ENCODE measurements at places on chromosomes 2 and 18.

DNA sequence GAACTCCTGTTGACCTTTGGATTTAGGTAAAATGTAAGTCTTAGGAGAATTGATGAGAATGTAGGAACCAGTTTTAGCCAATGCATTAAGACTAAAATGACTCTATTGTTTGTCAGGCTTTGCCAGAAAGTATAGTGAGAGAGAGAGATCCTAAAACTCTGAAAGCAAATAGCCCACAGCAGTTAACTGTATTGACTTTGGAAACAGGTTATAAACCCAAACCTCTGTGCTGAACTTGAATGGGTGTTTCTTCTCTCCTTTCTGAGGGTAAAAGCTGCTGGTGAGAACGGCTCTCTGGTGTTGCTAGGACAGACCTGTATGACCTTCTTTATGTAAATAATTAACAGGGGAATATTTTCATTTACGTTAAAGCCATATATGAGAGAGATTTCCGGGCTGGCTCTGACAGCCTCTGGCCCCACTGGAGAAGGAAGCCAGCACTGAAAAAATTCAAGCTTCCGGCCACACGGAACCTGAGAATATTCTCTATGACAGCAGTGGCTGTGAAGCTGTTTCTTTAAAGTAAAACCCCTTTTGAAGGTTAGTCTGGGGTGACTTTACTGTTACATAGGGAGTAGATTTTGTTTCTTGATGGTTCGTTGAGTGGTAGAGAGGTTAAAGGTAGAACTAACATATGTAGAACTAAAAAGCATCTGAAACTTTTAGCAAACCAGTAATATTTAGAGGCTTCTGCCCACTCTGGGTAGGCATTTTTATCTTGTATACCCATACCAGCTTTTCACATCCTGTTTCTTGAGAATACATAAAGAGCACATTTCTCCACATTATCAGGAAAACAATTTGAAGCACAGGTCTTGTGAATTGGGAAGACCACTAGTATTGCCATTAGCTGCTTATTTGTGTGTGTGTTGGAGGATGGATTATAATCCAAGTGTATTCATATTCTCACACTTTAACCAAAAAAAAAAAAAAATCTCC lies 123.8 kb downstream of the SPTBN1 start:
- no peak for DNase-seq

GRCh38 chr18:58348517-58348916 lies 280.4 kb downstream of the ALPK2 start:
- no peak for DNase-seq

- peak; percentile 22 for DNase-seq
These were observed 41.5 kb upstream of the RPE start for GRCh38 chr2:209960676-209961630.

DNA sequence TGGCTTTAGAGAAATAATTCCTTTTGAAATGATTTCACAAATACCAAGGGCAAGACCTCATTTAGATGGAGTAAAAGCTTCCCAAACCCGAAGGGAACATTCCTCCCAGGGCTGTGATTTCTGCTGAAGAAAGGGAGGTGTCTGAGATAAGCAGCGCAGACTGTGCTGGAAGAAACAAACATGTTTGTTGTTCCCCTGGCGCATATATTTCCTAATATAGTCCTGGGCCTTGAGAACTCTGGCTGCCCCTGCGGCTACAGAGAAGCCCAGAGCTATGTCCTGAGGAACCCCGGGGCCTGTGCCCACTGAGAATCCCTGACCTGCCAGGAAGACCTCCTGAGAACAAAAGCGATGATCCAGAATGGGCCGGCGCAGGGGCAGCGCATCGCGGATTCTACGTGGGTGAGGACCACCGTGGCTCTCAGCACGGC lies 372.6 kb upstream of the NT5C1B start:
- no peak for DNase-seq

DNA sequence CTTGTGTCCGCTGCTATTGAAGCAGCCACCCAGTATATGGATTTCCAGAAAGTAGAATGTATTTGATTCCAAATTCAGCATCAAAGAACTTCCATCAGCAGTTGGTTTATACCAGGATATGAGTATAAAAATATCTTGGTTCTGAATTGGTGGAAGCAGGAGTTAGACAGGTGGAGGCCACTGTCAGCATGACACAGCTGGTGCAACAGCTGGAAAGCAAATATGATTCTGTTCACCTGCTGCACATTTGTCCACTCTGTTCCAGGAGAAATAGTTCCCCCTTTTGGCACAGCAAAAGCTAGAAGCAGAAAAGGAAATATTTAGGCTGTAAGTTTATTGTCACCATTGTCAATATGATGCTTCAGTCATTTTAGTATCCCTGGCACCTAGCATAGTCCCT lies 41.2 kb downstream of the KIAA2012 start:
- no peak for DNase-seq

GRCh38 chr2:234816491-234816890 lies 135.3 kb upstream of the SH3BP4 start:
- DNase-seq, result no peak

- DNase-seq, result no peak
These were observed 83.5 kb downstream of the HRH4 start for GRCh38 chr18:24543795-24544498.

- DNase-seq, result no peak
These were observed 51.9 kb downstream of the GLS start for GRCh38 chr2:190932514-190932913.

DNA sequence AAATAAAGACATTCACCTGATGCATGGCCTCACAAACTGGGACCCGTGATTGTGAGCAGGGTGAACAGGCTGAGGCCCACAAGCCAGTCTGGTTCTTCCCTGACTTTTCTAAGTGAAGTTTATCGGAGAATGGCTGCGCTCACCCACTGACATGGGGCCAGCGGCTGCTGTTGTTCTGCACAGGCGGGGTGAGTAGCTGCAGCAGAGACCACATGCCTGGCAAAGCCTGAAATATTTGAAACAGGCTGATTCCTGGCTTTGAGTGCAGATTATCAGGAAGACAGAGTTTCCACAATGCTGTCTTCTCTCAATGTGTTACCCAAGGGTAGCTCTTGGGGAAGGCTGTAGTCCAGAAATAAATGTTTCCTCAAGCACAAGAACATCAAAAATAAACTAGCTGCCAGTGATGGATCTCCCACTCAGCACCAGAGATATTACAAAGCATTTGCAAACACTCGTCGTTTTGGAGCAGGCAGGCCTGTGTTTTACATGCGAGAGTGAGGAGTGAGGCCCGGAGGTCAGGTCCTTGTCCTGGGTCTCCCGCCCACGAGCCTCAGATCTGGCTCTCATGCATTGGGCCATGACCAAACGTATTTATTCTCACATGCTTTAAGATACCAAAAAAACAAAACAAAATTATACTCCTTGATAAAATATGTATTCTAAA lies 647.1 kb downstream of the GALR1 start:
- DNase-seq, result no peak

DNA sequence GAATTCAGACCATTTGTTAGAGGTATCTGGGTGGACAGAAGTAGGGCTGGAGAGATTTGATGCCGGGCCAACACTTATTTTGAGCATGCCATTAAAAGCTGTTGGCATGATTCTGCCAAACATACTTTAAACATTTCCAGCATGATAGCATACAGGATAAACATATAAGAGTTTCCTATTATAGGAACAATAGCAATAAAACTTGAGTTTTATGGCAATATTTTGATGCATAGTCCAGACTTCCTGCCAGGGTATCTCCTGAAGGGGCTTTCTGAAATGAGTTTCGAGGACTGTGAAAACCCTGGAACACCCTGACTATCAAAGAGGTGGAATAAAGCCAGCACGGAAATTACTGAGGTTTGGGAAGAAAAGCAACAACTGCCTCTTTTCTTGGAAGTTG lies 1398.0 kb upstream of the NXPH2 start:
- no peak for DNase-seq

- no peak for DNase-seq
These were observed 227.7 kb downstream of the RPIA start for GRCh38 chr2:88919087-88919738.

- no peak for DNase-seq
These were observed 313.1 kb downstream of the PDE11A start for GRCh38 chr2:177759443-177759842.

DNA sequence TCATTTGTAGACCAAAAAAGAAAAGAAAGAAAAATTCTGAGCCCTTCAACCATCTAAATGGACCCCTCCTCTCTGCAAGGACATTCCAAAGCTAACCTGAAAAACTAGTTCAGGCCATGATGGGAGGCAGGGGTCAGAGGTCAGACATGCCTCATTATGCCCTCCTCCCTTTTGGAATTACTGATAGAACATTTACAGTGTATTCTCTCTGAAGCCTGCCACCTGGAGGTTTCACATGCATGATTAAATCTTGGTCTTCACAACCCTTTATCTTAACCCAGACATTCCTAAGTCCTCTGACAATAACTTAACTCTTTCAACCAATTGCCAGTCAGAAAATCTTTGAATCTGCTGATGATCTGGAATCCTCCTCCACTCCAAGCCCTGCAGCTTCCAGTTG lies 86.0 kb downstream of the SPP2 start:
- DNase-seq, result no peak

GRCh38 chr2:239598011-239598731 lies 197.4 kb upstream of the HDAC4 start:
- DNase-seq, result no peak

DNA sequence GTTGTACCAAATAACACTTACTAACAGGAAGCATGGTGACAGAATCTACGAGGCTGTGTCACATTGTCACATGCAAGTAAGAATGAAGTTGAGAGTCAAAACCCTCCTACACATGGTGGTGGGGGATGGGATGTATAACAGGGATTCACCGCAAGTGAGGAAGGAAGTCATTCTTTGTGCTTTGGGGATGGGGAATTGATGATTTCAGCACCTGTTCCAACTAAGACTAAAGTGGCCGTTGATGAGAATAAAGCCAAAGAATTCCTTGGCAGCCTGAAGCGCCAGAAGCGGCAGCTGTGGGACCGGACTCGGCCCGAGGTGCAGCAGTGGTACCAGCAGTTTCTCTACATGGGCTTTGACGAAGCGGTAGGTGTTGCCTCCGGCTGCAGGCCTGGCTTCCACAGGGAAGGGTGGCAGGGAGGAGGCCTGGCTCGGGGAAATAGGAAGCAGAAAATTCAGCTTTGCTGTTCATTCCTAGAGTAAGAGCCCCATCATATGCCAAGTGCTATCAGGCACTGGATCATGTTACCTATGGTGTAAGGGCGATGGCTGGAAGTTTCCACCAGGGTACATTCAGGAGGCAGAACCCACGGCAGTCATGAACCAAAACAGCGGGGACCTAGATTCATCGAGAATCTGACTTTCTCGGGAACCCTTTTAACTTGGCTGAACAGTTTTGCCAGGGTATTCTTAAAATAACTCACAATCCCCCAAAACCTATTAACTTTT lies 120.3 kb downstream of the UXS1 start:
- no peak for DNase-seq

GRCh38 chr2:170052151-170052550 lies 125.8 kb upstream of the MYO3B start:
- DNase-seq, result no peak

DNA sequence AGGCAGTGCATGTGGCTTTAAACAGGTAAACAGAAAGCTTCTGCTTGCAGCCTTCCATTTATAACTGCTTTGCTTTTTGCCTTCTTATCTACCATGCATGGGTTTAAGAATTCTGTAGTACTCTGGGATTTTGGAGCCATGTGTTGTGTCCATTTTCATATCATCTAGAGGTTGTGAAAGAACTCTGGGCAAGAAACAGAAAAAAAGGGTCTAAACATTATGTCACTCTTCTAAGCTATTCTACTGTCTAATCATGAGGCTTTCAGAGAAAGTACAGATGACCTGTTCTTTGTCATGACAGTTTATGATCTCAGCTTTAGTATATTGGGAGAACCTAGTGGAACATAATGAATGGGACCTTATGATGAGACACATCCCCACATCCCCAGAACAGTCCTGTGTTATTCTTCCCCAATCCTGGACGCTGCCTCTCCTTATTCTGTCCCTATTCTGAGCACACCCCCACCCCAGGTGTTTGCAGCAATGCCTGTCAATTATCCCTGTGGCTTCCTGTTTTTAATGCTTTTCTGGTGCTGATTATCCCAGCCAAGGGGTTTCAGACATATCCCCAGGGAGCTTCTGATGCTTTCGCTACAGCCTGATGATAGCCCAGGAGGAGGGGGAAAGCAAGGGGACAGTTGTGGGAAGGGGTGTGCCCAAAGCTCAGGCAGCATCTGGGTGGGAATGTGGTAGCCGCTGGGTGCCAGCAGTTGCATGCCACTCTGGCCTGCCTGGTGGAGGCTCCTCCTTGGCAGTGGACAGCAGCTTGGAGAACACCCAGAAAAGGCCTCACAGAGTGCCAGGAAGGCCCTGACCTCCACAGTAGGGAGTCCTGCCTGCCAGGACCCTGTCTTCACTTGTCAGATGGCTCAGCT lies 169.5 kb upstream of the MAP3K20 start:
- no peak for DNase-seq

DNA sequence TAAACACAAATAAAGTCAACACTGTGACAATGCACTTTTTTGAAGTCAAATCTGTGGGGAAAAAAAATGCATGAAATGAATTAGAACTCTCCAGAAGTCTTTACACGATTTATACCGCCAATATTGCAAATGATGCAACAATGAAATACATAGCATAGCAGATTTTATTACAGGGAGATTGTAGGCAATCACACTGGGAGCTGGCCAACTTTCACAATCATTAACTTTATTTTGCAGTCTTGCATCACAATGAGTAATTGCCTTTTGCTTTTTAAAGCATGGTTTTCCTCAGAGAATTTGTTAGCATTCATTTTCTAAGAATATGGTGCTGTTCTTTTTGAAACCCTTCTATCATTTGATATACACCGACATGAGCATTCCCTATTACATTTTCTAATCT lies 366.4 kb upstream of the FSIP2 start:
- DNase-seq, result no peak

- no peak for DNase-seq
These were observed 1429.1 kb downstream of the LRP1B start for GRCh38 chr2:140701726-140702125.

GRCh38 chr2:195316486-195316885 lies 340.5 kb upstream of the SLC39A10 start:
- DNase-seq, result no peak

DNA sequence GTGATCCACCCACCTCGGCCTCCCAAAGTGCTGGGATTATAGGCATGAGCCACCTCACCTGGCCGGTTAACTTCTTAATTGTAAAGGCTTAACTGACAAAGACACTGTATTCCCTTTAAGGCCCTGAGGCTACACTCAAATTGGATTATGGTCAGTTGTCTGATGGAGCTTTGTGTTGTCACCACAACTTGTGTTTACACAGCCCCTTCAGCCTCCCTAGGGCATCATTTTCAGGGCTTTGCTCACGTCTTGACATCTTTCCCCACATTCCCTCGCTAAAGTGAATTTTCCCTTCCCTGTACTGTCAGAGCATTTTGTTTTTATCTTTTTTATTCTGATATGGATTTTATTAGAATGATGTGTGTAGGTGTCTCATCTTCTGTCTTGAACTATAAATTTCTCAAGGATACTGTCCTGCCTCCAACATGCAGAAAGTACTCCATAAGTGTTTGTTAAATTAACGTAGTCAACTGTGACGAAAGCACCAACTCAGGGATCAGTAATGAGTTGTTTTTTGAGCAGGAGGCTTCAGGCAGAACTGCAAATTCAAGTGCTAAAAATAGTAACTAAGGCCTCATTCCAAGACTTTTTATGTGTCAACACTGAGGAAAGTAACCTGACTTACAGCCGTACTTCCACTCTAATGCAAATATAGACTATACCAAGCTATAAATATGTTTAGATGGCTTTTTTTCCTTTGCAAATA lies 77.1 kb upstream of the NARS1 start:
- no peak for DNase-seq

GRCh38 chr2:104388296-104388695 lies 465.6 kb upstream of the POU3F3 start:
- DNase-seq, result no peak

Measured in GM12891 (cell line).